Thyroid gland (tissue), 4 donors: ENCODE measurements at places on chromosomes 6 and 20. TPM values are rescaled to one million over a fixed set of nuclear protein-coding genes. Genes with fewer than 3 reads are reported as not detected.

DNA sequence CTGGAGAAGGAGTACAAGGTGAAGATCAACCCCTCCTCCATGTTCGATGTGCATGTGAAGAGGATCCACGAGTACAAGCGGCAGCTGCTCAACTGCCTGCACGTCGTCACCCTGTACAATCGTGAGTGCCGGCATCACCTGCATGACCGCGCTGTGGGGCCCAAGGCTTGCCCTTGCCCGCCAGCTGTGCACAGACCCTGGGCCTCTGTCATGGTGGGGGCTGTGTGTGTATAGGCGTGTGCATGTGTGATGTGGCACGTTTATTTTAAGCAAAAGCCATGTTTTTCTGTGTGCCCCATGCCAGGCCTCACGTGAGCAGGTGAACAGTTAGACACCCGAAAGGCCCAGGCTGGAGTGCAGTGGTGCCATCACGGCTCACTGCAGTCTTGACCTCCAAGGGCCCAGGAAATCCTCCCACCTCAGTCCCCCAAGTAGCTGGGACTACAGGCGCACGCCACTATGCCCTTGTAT, 36.3 kb downstream of the PYGB start:
- DNase-seq: no peak

DNA sequence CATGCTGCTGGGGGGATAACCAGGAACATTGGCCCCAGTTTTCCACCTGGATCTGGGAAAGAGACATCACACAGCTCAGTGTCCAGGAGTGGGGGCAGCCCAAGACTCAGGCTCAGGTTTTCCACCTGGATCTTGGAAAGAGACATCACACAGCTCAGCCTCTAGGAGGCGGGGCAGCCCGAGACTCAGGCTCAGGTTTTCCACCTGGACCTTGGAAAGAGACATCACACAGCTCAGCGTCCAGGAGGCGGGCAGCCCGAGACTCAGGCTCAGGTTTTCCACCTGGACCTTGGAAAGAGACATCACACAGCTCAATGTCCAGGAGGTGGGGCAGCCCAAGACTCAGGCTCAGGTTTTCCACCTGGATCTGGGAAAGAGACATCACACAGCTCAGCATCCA, 361.6 kb downstream of the THBS2 start:
- no peak for DNase-seq

GRCh38 chr20:50919567-50919966, 11.7 kb downstream of the ADNP start:
- DNase-seq: peak; percentile 41

Gene XKR7
- not detected for total RNA-seq

Gene LINC00237
- 0.33 TPM for total RNA-seq

Gene TMEM217
- total RNA-seq: 3.8 TPM

Gene FAM83D
- 3.4 TPM for total RNA-seq
